HuH-7 (cell line): ENCODE measurements at places on chromosomes 3 and 15.

DNA sequence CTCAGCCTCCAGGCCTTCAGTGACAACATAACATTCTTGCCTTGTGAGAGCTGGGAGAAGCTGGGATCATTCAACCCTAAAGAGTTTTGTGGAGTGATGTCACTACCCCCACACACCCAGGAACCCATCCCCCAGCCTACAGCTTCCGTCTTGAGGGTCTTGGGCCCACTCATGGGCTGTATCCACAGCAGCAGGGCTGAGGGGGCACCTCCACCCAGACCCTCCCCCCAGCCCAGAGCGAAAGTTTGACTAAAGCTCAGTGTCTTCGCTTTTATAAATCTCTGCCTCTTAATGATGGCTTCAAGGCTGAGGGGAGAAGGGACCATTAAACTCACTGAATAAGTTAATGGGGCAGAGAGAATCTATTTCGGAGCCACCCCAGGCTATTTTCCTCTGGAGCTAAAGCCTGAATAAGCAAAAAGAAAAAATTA lies 23.8 kb downstream of the NTRK3 start:
- DNase-seq: no peak

DNA sequence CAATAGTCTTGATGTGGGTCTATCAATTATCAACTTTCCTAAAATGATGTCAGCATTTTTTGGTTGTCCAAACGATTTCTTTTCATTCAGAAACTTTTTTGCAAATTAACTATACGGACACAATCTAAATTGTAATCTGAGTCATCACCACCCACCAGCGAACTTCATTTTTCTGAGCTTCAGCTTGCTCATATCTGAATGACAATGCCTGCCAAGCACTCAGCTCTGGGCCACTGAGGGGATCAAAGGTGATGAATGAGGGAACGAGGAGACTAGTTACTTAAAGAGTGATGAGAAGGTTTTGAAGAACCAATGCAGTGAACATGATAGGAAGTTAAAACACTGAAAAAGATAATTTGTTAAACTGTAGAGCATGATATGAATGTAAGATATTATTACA lies 14.9 kb upstream of the TBC1D23 start:
- DNase-seq: no peak

GRCh38 chr3:76372497-76372896 lies 587.1 kb upstream of the ZNF717 start:
- no peak for DNase-seq

DNA sequence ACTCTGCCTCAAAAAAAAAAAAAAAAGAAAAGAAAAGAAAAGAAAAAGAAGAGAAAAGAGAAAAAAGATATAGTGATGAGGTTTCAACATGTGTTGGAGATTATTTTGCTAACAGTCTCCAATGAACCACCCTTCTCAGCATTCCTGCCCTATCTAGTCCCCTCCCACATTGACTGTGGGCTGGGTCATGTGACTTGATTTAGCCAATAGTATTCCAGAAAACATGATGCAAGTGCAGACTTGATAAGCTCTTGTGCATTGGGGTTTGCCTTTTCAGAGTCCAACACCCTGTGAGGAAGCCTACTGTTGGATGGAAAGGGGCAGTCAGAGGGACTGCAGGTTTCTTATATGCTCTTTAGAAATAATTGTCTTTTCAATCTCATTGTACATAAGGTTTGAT lies 37.8 kb upstream of the MED12L start:
- DNase-seq: peak; percentile 8

GRCh38 chr15:29849218-29849617 lies 26.9 kb upstream of the TJP1 start:
- DNase-seq: no peak

DNA sequence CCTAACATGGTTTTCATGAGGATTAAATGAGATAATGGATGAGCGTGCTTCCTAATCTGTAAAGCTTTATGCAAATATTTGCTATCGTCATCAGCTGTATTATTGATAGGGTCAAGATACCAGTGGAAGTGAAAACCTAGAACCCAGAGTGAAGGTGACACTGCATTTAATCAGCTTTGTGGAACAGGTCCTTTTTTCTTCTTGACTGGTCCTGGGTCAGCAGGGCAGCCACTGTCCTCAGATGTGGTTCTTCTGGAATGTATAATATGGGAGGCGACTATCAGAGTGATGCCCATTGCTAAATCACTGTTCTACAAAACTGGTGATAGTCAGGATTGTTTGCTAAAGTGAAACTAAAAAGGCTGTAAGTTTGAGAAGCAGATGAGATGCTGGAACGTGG lies 41.4 kb downstream of the SORD start:
- no peak for DNase-seq
